Activated CD8-positive, alpha-beta memory T cell treated with anti-CD3 and anti-CD28 coated beads for 24 hours (primary cell): ENCODE measurements at places on chromosomes 4 and X.

GRCh38 chrX:50978920-50979682 lies 68.6 kb downstream of the BMP15 start:
- no peak for DNase-seq

DNA sequence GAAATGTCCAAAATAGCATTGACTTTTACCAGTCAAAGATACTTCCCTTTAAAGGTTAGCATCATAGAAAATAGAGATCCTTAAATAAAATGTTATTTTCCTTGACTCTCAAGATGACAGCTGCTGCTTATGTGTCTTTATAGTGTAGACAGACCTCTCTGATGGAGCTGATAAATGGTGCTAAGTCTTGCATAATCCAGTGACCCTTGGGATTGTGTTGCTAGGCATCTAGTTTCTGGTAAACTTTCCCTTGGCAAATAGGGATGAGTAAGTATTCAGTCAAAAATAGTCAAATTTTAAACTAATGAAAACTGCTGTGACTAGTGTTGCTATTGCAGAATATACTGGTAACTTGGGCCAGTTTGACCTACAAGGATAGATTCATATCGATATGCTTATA lies 53.6 kb downstream of the MBNL3 start:
- DNase-seq, result no peak

DNA sequence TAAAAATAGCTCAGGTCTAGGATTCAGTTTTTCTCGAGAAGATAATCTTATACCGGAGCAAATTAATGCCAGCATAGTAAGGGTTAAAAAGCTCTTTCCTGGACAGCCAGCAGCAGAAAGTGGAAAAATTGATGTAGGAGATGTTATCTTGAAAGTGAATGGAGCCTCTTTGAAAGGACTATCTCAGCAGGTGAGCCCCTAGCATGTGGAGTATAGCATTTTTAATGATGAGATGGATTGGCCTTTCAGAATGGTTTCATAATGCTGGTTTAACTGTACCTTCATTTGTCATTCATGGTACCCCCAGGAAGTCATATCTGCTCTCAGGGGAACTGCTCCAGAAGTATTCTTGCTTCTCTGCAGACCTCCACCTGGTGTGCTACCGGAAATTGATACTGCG lies 79.4 kb downstream of the SLC10A6 start:
- DNase-seq, result no peak

DNA sequence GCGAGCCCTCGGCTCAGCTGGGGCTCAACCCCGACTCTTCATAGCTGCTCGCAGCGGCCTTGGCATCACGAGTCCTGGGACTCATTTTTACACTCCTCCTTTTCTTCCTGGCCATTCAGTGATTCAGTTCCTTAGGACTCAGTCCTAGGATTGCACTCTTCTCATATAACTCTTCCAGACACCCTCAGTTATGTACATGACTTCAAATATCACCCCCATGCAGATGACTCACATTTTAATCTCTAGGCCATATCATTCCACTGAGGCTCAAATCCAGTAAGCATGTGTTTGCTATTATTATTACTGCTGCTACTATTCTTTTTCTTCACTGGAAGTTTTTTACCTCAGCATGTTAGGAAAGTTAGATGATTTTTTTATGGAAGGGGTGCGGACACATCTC lies 14.4 kb downstream of the ITGB1BP2 start:
- DNase-seq, result no peak

DNA sequence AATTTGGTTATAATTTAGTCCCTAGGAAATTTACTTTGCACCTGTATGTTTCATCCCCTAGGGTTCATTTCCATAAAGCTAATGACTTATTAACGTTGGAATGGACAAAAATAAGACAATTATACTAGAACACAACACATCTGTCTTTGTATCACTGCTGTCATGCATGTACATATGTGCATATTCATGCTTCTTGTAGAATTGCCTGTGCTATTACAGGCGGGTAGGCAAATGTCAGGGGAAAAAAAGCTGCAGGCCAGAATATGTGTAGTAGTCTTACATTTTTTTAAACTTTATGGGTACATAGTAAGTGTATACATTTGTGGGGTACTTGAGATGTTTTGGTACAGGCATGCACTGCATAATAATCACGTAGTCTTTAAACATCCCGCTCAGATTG lies 209.6 kb downstream of the NLGN4X start:
- no peak for DNase-seq

- no peak for DNase-seq
Observed at GRCh38 chr4:121551271-121551670, 145.5 kb downstream of the ANXA5 start.

DNA sequence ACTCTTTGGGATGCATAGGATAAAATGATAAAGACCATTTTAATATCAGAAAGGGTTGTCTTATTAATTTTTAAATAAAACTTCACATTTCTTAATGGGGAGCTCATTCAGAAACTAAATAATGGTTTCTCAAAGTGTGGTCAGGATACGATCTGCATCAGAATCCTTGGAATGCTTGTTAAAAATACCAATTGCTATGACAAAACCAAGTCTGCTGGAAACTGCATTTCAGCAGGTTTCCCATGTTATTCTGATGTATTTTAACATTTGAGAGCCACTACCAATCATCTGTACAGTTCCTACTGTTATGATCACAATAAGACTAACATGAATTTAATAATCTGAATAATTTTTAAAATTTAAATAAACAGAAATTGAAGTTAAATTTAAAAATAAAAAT lies 115.1 kb downstream of the SOWAHB start:
- DNase-seq, result no peak

DNA sequence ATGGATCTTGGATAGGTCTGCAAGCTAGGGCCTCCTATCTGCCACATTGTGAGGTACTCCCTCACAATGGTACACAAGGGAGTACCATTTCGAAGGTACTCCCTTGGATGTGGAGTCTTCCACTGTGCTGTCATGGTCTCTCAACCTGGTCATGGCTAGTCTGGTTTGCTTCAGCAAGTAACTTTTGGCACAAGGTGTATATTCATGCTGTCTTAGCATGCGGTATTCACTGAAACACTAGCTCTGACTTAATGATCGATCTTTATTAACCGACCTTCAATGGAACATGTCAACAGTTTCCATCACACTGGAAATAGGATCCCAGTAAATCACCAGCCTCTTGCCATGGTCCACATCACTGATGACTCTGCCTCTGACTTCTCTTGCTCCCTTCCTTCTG lies 77.5 kb upstream of the HS3ST1 start:
- DNase-seq, result no peak

DNA sequence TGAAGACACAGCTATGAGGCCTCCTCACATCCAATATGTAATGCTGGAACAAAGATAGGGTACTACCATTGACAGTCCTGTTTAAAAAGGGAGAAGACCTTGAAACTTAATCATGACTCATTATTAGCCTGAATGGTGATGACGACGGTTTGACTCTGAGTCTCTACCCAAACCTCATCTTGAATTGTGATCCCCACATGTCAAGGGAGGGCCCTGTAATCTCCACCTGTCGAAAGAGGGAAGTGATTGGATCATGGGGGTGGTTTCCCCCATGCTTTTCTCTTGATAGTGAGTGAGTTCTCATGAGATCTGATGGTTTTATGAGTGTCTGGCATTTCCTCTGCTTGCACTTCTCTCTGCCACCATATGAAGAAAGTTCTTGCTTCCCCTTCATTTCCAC lies 395.3 kb upstream of the CPEB2 start:
- no peak for DNase-seq

- no peak for DNase-seq
Observed at GRCh38 chr4:138347561-138347960, 105.4 kb upstream of the SLC7A11 start.
